ENCODE measurements at places on chromosomes 4 and X.

DNA sequence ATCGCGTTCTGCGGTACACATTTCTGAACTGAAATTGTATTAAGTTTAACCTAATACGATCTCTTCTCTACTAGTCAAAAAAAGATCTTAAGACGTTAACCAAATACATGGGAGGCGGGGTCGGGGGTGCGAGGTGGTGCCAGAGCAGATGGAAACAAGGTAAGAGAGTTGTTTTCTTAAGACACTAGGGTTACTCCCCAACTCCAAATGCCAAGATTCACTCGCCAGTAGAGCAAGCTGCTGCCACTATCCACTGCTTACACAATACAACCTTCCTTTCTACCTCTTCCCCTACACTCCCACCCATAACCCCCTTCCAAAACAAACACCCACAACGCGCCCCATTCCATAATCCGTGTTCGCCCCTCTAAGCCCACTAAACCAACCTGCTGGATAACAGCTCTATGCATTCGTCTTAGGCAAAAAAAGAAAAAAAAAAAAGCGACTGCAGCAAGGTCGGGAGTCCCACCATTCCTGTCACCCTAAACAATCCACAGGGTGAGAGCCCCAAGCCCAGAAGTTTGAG, 1.3 kb downstream of the LCORL start:
- DNase-seq: no peak

DNA sequence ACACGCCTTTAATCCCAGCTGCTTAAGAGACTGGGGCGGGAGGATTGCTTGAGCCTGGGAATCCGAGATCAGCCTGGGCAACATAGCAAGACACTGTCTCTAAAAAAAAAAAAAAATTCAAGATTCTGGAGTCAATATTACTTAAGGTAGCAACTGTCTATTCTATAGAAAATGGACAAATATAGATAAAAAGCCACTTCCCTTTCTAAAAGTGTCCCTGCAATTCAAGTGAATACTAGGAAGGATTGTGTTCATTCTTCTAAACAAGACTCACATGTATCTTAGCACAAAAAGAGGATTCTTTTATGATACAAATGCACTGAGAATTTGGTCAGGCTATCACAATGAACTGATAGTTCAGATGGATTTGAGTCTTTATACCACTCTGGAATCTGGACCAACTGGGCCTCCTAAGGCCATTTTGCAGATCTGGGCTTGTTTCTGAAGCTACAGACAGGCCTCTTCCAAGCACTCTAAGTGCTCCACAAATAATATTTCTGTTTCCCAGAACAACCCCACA, 7.0 kb downstream of the PKD2 start:
- DNase-seq: no peak

- DNase-seq: no peak
Measured at GRCh38 chr4:83418211-83418610, 37.4 kb downstream of the HELQ start.

- DNase-seq: no peak
Measured at GRCh38 chrX:55480390-55481062, 9.1 kb downstream of the USP51 start.

DNA sequence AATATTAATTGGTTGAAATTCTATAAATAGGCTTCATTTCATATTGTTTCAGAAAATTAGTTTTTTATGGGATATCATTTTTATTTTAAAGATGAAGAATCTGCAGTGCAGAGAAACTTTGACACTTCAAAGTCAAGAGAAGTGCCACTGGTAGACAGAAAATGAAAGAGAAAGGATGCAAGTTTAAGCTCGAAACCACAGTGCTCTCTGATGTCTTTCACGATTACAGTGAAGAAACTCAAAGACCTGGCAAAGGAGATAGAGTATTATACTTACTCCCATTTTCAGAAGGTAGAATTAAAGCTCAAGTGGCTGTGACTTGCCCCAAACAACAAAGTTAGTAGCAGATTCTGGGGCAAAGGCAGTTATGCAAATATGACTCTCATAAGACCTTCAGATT, 745.4 kb downstream of the TECRL start:
- DNase-seq: no peak

GRCh38 chrX:106150701-106151100, 17.4 kb upstream of the PWWP3B start:
- DNase-seq: no peak

- no peak for DNase-seq
Measured at GRCh38 chrX:38154340-38154739, 66.3 kb downstream of the SRPX start.

DNA sequence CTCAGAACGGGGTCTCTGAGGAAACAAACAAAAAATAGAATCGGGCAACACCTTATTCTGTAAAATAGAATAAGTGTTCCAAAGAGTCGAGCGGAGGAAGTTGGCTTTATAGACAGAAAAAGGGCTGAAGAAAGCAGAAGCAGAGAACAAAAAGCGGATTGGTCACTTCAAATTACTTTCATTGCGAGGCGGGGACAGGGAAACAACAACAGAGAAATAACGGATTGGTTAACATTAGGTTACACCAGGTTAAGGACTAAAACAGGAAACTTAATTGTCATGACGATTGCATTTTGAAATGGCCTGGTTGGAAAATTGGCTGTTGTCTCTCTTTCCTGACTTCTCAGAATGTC, 433 bp upstream of the COQ2 start:
- DNase-seq: peak; percentile 10

GRCh38 chrX:121655276-121655675, 607.9 kb downstream of the GLUD2 start:
- DNase-seq: no peak

DNA sequence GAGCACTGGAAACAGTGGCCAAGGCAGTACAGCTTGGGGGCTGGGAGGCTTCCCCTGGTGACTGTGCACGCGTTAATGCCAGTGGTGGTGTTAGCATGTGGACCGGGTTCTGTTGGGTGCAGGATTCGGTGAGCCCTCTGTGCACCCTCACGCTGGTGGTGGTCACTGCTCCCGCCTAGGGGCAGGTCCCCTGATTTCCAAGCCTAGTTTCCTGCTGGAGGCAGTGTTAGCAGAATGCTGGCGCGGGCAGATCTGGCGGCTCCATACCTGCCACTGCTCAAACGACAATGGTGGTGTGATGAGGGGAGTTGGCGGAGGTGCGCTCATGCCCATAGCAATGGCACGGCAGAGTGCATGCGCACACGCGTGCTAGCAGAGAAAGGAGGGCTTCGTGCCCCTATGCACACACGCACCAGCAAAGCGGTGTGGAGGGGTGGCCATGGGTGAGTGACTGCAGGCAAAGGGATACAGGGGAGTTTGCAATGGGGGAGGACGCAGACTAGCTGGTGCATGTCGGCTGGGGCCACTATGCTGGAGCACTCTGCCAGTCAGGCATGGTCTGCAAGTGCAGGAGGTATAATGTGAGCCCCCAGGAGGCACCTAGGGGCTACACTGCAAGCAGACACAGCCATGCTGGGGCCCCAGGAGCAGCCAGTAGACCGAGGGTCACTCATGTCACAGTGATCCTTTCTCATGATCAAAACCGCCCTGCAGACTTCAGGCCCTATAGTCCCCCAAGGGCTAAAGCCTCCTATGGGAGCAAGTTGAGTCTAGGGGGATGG, 93.0 kb downstream of the MAGEE1 start:
- no peak for DNase-seq

GRCh38 chr4:94605241-94605805, 152.4 kb upstream of the BMPR1B start:
- DNase-seq: no peak

DNA sequence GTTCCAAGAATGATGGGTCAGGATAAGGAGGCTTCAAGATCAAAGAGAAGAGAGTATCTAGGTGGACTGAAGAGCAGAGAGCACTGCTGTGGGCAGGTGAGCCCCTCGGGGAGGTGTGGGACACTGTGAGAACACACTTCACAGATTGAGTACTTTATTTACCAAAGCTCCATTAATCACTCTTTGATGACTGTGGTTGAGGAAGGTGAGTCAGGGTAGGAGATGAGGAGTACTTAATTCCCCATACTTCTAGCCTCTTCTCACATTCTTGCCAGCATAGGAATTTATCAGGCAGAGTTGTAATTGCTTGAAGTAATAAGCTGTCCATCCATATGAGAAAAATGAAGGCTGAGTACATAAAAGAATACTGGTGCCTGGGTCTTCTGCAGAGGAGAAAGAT, 375.3 kb downstream of the PCDH10 start:
- no peak for DNase-seq

DNA sequence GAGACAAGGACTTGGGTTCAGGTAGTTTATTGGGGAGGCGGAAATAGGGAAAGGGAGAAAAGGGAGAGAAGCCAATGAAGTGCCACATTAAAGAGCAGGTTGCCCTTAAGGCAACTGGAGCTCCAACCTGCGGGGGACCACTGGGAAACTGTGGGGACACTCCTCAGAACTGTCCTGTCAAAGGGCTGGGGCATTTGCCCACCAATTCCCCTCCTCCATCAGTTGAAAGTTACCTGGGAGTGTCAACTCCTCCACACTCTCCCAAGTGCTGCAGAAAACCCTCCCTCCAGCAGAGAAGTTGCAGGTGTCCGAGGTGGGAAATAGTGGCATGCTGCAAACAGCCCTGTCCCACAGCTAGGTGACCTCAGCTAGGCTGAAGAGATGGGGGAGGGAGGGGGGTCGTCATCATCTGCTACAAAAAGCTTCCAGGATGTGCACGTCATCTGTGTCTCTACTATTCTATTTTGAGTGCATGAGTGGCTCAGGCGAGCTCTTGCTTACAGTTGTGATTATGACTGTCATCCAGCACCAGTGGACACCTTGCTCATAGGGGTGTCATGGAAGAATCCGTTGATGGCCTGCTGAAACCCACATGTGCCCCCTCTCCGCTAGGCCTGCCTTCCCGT, 41.5 kb upstream of the XPNPEP2 start:
- no peak for DNase-seq

DNA sequence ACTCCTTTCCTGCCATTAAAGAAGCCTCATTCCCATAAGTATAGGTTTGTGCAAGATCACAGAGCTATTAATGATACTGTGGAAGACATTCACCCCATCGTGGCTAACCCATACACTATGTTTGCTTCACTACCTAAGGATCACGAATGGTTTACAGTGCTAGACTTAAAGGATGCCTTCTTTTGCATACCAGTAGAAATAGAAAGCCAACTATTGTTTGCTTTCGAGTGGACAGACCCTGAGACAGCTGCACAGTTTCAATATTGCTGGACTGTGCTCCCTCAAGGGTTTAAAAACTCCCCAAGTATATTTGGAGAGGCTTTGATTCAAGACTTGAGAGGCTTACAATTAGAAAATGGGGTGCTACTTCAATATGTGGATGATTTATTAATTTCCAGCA, 16.0 kb upstream of the PAPSS1 start:
- no peak for DNase-seq

GRCh38 chrX:93354651-93355050, 318.7 kb downstream of the NAP1L3 start:
- no peak for DNase-seq

- no peak for DNase-seq
Measured at GRCh38 chr4:129326571-129327460, 230.9 kb downstream of the C4orf33 start.

- no peak for DNase-seq
Measured at GRCh38 chr4:173301518-173302201, 32.5 kb downstream of the HMGB2 start.

GRCh38 chr4:173536808-173537429, 6.9 kb upstream of the HAND2 start:
- no peak for DNase-seq

DNA sequence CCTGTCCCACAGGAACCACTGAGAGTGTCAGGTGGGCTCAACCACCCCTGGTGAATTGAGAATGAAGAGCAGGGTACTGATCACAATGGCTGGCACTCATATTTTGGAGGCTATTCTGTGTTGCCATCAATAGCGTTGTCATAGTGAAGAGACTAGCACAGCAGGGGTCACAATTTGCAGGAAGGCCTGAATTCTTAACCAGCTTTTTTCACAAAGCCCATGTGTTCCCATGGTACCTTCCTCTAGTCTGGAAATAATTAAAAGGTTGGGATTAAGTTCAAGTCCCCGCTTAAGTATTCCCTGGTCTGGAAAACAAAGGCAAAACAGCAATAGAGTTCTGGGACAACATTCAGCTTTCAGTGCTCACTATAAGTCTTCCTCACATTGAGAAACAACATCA, 1051.7 kb downstream of the C4orf33 start:
- no peak for DNase-seq

- no peak for DNase-seq
Measured at GRCh38 chr4:151729731-151730559, 30.9 kb downstream of the GATB start.

GRCh38 chrX:1821846-1822245, 207.0 kb downstream of the ASMT start:
- no peak for DNase-seq

DNA sequence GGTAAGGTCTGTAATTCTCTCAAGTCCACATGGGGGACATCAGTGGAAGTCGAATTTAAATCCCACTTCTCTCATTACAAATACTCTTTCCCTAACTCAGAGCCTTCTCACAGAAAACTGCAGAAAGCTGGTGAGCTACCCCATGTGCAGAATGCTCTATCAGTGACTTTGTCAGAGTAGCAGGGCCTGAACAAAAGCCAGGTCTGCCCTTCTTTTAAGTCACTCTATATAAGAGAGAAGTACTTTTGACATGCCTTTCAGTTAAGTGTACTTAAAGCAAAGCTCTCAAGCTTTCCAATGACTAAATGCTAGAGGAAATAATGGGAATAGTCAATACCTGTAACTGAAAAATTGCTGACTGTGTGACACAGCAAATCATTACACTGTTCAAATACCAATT, 323.1 kb downstream of the KCNIP4 start:
- DNase-seq: no peak

- DNase-seq: no peak
Measured at GRCh38 chrX:44022964-44023363, 49.8 kb upstream of the NDP start.

DNA sequence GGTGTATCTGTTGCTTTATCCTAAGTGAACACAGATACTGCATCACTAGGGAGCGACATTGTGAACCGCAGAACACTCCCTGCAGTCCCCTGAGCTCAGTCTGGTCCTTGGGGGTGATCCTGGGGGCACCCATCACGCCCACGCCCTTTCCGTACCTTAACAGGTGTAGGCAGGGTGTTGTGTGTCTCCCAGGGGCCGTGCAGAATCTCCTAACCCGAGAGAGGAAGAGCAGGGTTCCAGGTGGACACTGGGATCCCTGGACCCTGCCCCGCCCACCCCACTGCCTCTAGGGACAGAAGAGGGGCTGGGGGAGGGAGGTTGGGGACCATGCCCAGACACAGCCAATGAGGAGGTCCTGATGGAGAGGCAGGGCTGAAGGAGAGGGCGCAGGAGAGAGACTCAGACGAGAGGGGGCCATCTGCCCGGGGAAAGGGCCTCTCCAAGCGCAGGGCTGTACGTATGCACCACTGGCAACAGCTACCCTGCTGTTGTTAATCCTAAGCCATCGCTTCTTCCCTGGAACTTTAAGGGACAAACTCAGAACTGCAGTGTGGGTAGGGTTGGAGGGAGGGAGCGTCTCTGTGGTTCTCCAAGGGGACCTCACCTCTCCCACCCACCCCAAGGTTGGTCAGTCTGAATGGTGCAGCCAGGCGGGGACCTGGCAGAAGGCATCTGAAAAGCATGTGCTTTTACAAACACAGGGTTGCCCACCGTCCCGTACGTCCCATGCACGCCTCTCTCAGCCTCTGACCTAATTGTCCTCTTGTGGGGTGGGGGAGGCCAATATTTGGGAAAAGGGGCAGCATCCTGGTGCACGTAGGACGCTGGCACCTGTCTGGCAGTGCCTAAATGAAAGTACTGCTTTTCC, 2.5 kb downstream of the P2RY8 start:
- DNase-seq: no peak

All from left renal pelvis (tissue), 4 donors.